ENCODE measurements at places on chromosomes 11 and 22. TPM values are rescaled to one million over a fixed set of nuclear protein-coding genes. Genes with fewer than 3 reads are reported as not detected.

DNA sequence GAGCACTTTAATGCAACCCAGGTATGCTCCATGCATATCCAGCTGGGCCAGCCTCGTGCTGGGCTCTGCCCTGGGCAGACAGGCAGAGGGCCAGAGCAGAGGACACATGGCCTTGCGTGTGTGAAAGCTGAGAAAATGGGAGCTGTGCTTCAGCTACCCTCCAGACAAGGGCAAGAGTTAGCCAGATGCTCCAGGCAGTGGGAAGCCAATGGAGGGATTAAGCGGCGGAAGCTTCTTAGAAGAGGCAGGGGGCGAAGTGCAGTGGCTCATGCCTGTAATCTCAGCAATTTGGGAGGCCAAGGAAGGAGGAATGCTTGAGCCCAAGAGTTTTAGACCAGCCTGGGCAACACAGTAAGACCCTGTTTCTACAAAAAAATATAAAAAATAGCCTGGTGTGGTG lies 9.8 kb upstream of the ARHGEF17 start:
- DNase-seq, result no peak

GRCh38 chr11:129287920-129288319 lies 87.7 kb upstream of the BARX2 start:
- DNase-seq, result no peak

The PAFAH1B2 gene
- total RNA-seq, result 58.5 TPM

GRCh38 chr22:26570864-26571525 lies 18.9 kb downstream of the TPST2 start:
- no peak for DNase-seq

DNA sequence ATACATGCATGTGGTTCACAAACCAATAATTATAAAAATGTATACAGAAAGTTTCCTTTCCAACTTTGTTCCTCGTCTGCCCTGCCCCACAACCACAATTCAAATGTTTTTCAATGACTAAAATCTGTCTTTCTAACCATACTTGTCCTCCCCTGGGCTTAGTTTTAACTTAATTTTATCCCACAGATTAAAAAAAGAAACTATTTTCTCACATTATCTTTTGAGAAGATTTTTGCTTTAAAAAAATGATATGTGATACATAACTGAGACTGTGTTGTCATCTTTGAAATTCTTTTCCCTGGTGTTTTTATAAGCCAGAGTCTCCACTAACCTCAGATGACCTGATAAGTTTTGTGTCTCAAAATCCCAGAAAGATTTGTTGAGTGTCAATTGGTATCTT lies 79.0 kb downstream of the FDX1 start:
- DNase-seq, result no peak

The OR51B5 gene
- not detected for total RNA-seq

GRCh38 chr11:72441752-72442207 lies 7.4 kb upstream of the CLPB start:
- DNase-seq, result no peak

- DNase-seq, result no peak
Measured at GRCh38 chr11:76419896-76420295, 24.9 kb upstream of the EMSY start.
